ENCODE measurements at places on chromosomes 6 and 20. TPM values are rescaled to one million over a fixed set of nuclear protein-coding genes. Genes with fewer than 3 reads are reported as not detected.

- no peak for DNase-seq
Measured at GRCh38 chr6:129534926-129535325, 175.1 kb downstream of the ARHGAP18 start.

DNA sequence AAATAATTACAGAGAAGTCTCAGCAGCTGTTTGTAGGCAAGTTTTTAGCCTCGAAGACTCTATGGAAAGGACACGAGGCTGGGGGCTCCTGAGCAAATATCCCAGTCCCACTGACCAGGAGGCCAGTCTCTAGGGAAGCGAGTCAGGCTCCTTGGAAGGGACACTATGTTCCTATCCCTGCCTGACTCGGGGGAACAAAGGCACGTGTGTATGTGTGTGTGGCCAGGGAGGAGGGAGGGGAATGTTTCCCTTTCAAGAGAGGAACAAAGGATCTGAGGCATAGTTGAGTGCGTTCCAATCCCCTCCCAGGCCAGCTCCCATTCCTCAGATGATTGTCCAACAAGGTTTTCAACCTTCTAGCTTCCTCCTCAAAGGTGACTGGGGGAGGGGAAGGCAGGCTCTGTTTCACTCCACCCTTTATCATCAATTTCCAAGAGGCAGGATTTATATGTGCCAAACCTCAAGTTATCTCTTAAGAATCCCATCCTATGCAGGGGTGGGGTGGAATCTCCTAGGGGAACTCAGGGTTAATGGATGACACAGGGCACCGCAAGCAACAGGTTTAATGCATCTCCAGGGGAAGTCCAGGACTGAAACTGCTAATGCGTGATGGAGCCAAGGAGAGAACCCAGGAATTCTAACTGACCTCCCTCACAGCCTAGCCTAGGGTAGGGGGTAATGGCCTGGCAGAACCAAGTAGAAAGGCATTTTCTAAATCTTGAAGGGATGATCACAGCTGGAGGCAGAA lies 9.9 kb downstream of the BCL2L1 start:
- no peak for DNase-seq

DNA sequence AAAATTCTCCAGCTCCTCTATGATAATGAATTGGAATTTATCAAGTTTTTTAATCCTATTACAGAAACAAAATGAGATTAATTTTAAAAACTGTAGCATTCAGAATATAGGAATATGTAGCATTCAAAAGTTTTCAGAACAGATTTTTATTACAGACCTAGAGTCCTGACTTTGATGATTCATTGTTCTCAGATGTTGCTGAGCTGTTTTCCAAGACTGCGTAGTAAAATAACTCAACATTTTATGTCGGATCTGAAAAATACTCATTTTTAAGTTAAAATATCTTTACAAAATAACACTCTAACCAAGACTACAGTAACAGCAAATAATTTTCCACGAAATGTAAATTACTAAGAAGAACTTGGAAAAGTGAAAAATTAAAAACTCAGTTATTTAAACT lies 67.1 kb downstream of the SYCP2 start:
- DNase-seq = no peak

DNA sequence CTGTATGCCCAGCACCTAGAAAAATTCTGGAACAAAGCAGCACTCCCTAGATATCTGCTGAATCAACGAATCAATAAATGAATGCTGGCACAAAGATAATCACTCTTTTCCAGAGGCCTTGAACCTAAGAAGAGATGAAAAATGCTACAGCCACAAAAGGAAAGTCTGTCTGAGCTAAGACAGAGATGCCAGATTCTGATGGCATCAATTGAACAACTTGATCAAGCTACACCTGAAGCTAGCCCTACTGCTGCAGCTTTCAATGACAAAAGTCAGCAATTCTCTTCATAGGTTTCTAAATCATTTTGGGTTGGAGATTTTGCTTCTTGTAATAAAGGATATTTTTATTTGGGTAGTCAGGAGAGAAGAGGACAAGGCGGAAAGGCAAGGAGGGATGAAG lies 305.0 kb upstream of the SULF2 start:
- no peak for DNase-seq

Gene SLC22A23
- polyA plus RNA-seq = 0.28 TPM

Gene LPA
- not detected for polyA plus RNA-seq

Gene ABHD16B
- polyA plus RNA-seq = not detected

All from BJ (cell line).